CD8-positive, alpha-beta T cell (primary cell): ENCODE measurements at places on chromosomes 11 and 22.
A peak's percentile ranks its signal among the peaks of the same experiment; 100 is the strongest.

DNA sequence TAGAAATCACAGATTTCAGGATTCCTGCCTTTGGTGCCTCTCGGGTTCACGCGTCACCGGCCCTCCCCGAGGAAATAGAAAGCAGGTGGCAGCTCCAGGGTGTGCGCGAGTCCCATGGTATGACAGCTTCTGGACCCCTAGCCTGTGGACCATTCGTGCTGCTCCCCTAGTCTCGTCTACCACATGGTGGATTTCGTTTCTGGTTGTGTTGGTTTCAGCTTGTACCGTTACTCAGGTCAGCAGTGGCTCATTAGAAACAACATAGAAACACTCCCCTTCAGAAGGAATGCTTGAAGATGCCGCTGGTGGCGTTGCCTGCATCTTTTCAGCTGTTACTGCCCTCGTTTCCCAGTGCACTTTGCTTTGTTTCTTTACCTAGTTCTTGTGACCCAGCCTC, 700 bp downstream of the TTC17 start:
- DNase-seq: peak; percentile 2

DNA sequence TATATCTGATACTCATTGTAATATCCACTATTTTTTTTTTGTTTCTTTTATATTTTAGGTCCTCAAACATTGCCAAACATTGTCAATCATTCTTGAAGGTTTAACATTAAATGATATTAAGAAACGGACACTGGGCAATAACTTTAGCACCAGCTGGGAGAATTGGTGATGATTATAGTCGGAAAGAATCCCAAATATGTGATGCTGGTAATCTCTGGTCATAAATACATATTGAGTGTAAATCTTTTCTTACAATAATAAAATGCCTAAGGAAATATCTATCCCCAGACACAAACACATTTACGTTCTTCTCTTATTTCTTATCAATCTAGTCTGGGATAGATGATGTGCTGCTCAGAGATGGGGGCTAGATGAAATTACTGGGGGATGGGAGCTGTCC, 25.2 kb downstream of the OR51E2 start:
- DNase-seq: no peak

- DNase-seq: no peak
Measured at GRCh38 chr11:77208535-77208934, 80.5 kb downstream of the MYO7A start.

DNA sequence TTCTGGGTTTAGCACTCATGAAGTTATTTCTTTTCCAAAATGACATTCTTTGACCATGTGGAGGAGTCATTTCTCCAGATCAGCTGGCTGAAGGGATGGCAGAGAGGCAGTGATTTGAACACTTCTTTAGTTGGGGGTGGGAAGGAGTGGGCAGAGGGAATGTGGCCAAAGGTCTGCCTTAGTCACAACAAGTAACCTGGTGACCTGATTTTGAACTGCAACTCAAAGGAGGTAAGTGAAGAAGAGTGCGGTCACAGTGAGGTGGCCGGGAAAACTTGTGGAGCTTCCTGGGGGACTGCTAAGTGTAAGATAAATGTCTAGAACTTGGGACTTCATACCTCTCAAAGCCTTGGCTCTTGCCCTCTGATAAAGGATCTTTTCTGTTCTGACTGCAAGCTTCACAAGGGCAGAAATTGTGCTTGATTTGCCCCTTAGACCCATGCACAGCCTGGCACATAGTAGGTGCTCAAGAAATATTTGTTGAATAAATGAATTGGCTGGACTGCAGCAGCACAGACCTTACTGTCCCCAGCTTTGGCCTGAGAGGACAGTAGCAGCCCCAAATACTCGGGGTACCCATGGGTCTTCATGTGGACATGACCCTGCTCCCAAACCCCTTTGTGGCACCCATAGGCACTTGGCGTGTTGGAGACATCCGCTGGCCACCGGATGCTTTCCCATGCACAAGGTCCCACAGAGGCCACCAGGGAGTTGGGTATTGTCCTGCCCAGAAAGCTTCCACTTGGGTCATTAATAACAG, 99.0 kb upstream of the ALX4 start:
- DNase-seq: no peak

DNA sequence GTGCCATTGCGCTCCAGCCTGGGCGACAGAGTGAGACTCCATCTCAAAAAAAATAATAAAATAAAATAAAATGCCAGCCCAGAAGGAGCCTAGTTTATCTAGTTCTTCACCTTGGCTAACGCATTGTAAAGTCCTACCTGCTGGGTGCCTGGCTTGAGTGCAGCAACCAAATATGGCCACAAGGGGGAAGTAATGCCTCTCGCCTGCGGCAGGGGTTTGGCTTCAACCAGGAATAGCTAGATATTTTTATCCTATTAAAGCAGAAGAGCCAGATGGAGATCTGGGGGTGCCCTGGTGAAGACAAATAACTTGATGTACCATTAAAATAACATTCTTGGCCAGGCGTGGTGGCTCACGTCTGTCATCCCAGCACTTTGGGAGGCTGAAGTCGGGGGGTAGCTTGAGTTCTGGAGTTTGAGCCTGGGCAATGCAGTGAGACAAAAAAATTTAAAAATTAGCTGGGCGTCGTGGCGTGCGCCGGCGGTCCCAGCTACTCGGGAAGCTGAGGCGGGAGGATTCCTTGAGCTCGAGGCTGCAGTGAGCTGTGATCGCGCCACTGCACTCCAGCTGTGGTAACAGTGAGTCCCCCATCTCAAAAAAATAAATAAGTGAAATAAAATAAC, 20.6 kb upstream of the PLEKHB1 start:
- peak; percentile 80 for DNase-seq

- DNase-seq: no peak
Measured at GRCh38 chr11:109960831-109961230, 132.4 kb upstream of the ZC3H12C start.
